ENCODE measurements at places on chromosomes 5 and 9.

- DNase-seq: peak; percentile 2
Measured at GRCh38 chr5:81093536-81094196, 133.5 kb downstream of the RASGRF2 start.

- DNase-seq: peak; percentile 93
Measured at GRCh38 chr9:112180387-112180881, 5.3 kb upstream of the SUSD1 start.

- DNase-seq: no peak
Measured at GRCh38 chr9:29974197-29974596, 2400.9 kb upstream of the C9orf72 start.

DNA sequence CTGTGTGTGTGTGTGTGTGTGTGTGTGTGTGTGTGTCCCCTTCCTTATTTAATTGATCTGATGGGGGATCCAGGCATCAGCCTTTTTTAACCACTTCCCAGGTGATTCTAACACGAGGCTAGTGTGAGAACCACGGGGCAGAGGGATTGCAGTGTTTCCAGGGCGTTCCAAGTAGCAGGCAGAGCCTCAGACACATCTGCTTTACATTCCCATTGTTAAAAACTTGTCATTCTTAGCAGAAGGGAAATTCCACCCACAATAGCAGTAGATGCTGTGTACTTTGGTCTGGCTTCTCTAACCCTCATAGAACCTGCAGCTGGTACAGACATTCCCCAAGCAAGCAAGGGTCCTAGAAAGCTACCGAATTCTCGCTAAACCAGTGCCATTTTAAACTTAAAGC, 81.9 kb upstream of the SLC30A5 start:
- DNase-seq: no peak

DNA sequence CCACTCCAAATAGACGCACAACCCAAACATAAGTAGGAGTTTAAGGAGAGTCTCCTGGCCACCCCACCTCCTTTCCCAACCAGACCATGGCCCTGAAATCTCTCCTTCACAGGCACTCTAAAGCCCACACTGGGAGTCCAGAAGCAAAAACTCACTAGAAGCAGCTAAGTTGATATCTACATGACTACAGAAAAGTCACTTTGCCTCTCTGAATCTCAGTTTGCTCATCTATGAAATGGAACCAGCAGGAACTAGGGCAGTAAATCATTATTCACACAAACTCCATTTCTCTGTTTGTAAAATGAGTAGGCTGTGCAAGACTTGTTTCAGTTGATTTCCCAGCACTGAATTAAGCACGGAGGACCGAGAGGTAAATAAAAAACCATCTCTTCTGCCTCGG, 4.1 kb upstream of the WWC1 start:
- DNase-seq: no peak

DNA sequence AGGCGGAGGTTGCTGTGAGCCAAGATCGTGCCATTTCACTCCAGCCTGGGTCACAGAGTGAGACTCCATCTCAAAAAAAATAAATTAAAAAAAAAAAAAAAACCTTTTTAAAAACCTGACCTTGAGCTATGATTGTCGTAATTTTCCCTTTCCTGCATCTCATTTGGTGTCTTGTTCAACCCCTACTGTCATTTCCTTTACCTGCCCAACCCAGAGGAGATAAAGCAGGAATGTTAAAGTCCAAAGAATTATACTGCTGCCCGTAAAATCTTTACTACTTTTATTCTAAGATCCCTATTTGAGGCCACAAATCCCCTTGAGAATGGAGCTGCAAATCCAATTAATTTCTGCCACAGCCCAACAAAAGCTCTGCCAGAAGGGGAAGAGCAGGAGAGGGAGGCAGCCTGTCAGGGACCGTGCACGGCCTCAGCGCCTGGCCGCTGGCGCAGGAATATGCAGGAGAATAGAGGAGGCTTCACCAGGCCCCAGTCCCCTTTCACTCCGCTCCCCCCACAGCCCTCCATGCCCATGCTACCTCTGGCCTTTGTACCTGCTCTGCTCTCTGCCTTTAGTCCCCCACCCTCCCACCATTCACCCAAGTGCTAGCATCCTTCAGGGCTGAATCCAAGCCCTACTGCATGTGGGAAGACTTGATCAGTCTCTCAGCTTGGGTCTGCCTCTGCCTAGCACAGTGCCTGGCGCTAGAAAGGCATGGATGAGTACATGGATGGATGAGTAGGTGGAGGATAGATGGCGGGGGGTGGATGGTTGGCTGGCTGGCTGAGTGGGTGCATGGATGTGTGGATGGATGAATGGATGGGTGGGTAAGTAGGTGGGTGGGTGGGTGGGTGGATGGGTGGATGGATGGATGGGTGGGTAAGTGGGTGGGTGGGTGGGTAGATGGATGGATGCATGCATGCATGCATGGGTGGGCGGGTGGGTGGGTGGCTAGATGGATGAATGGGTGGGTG, 99.8 kb upstream of the SARDH start:
- no peak for DNase-seq

GRCh38 chr9:7042124-7042523, 284.4 kb downstream of the KDM4C start:
- DNase-seq: no peak

DNA sequence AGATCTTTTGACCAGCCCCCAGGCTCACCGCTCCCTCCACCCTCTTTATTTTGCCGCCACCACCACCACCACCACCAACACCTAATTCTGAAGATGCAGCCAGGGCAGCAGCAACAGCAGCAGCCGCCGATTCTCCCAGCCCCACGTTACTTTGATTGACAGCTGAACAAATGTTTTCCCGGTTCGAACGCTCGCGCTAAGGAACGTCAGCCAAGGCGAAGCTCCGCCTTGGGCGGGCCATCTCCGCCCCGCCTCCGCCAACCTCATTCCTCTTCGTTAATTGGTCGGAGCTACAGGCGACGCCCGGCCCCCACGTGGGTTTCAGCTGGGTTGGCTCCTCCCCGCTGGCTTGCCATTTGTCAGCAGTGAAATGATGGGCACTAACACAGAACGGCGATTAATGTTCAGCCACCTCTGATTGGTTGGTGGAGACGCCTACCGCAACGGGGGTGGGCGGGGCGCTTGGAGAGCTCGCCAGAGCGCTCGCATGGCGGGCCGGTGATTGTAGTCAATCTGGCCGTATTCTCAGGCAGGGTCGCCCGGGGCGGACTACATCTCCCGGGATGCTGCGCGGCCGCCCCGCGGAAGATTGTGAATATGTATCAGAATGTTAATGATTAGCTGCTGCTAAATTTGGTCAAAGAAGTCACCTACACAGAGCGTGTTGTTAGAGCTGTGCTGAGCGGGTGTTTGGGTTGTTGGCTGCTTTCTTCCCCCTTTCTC, at the start of gene TLE4:
Gene TLE4 (plus strand): TSS at position 657 of the 723 bp plus-strand sequence. CDS start 826 bp downstream, outside the sequence.
- DNase-seq: peak; percentile 100

DNA sequence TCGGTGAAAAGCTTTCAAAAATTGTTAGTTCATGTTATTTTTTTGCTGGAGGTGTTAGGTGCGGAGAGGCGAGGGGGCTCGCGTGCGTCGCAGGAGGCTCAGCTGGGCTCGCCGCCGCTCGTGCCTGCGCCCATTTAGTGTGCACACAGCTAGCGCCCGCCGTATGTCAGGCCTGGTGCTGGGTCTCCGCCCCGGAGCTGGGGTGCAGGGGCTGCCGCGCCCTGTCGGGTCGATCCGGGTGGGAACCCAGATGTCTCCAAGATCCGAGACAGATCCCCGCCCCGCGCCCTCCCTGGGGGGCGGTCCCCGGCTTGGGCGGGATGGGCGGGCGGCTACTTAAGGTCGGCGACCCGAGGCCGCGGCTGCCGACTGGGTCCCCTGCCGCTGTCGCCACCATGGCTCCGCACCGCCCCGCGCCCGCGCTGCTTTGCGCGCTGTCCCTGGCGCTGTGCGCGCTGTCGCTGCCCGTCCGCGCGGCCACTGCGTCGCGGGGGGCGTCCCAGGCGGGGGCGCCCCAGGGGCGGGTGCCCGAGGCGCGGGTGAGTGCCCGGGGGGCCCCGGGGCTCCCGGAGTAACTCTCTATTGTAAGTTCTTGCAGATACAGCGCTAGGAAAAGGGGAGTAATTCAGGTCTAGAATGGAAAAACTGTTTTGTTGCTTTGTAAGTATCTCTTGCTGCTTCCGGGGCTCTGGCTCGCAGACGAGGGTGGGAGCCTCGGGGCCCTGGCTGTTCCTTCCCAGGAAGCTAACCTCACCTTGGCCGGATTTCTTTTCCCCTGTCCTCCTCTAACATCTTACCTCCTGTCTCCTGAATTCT, 31.7 kb downstream of the GSN start:
- DNase-seq: peak; percentile 76

DNA sequence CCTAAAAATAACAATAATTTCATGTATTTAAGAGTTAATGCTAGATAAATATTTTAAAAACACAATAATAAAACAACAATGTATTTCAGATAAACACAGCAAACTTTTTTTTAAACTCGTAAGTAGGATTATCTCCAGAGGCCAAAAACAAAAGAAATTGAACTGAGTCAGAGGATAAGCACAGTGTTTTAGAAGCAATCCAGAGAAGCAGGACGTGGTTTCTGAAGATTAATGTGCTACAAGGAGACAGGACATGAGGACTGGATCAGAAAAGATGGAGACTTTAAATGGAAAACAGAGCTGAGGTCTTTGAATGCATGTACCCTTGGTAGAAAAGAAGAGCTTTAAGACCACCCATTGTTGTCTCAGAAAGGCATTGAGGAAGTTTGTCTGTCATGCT, 491.2 kb upstream of the TLE4 start:
- DNase-seq: no peak

DNA sequence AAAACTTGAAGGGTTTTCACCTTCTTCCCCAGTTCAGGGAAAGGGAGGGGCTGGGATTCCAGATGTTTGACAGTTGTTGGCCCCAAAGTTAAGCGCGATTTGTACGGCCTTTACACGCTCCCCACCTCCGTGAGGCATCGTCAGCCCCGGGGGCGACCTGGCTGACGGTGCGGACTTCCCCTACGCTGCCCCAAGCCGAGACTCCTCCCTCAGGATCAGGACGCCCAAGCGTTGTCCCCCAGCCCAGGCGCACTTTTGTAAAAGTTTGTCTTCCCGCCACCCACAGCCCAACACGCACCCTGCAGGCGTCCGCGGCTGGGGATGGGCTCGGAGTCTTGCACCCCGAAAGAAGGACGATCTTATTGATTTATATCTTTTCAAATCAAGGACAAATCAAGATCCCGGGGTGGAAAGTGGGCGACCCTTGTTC, 713 bp downstream of the MOB3B start:
- DNase-seq: peak; percentile 57

GRCh38 chr5:174971210-174971609, 246.8 kb downstream of the MSX2 start:
- DNase-seq: no peak

DNA sequence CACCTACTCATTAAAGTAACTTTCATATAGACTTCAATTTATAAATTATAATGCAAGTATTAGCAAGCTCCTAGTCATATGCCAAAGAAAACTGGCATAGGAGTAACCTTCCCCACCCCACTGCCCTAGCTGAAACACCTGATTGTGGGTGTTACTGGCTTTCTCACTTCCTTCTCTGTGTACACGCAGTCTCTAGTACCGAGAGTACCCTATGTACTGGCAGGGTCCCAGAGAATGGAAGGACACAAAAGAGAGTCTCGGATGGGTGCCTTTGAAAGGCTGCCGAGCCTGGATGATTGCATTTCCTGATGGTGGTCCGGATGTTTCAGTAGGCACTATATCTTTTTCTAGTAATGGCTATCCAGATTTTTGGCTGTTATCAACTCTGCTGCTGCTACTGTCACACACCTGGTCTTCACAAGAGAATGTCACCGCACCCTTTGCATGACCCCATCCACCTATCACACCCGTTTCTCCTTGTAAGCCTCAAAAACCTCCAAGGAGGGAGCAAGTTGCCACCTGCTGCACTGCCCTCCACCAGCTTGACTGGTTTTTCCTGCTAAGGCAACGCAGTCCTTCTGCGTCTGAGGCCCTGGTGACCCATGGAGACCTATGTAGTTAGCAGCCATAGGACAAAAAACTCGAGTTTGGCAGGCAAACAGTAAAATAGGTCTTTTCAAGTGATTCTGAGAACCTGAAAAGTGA, 53.8 kb upstream of the CLINT1 start:
- DNase-seq: no peak

DNA sequence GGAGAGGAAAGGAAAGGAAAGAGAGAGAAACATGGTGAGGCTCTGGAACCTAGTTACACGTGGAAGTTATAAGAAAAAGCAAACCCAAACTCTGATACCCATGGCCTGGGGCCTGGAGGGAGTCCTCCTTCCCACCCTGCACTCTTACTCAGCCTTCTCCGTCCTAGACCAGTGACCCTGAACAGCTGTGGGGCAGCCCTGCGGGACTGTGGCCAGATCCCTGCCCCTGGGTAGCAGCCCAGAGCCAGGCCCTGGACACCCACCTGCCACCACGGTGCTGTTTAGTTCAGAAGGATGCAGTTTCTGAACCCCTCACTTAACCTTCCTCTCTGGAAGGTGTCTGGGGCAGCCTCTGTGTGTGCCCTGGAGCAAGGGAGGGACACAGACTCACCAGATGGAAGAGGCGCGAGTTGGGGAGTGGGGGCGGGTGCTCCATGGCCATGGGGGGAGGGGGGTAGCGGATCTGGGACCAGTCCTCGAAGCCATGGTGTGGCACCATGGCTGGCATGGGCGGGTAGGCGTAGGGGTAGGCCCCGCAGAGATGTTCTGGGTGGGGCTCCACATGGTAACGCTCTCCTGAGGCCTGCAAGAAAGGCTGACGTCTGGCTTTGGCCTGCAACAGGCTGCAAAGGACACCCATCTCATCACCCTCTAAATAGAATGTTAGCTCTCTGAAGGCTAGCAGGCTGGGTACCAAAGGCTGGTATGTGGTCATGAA, 13.0 kb downstream of the GPX3 start:
- no peak for DNase-seq

- DNase-seq: peak; percentile 62
Measured at GRCh38 chr5:132225165-132226032, 2.3 kb downstream of the P4HA2 start.

DNA sequence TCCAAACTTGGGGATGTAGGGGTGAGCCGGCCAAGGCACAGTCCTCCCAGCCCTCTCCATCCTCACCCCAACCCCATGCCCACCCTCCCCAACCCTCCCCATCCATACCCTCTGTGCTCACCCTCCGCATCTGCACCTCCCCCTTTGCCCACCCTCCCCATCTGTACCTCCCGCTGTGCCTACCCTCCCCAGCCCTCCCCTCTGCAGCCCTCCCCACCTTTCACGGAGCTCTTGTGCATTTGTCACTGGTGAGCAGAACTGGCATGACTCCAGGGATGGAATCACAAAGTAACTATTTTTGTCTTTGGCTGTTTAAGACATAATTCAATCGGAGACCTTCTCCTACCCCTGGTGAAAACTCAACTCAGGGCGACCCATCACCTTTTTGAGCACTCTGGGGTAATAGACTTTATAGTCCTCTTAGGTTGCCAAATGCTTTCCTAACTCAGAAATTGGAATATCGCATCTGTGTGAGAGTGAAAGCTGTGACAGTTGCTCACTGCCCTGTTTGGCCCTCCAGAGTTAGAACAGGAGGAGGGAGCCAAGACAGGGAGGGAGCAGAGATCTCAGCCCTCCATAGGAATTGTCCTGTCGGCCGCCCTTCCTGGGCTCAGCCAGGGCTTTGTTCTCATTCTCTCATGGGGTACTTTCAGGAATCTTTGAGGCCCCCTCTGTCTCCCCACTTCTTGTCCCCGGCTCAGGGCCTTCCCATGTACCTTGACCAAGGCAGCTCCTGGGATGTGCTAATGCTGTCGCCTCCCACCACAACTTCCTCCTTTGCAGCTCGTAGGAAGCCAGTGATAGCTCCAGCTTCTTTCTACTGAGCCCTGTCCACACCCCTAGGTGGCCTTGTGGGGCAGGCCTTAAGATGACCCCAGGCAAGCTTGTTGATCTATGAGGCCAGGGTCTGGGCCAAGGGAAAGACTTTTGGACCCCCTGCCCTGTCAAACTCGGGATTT, 36.2 kb downstream of the OTULIN start:
- DNase-seq: peak; percentile 75
